ENCODE measurements at places on chromosomes 16 and 17.

DNA sequence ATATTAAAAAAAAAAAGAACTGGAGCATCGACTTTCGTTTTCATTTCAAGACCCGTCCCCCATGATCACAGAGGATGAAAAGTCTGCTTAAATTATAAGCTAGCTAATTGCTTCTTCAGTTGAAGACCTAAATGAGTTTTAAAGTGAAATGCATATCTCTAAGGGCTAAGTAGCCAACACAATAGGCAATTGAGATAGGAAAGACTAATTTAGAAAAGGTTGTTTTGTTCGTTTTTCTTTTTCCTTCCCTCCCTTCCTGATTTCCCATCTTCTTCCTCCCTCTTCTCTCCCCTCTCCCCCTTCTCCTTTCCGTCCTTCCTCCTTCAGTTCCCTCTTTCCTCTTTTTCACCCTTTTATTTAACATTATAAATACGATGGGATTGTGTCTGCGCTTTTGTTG lies 377.2 kb downstream of the WWOX start:
- DNase-seq: no peak

DNA sequence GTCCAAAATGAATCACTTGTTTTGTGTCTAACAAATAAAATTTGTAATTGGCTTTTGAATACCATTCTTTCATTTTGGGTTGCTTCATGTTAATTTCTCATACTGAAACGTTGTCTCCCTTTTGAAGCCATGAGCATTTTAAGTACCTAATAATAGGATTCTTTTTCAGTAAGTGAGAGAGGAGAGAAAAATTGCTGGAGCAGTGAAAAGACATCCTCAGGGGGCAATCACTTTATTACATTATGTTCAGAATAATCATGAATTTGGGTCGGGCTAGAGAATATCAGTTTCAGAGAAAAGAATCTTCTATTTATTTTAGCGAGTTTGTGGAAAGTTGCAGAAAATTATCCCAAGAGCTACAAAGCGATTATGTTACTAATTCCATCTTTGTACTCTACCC lies 96.8 kb downstream of the CNTNAP4 start:
- DNase-seq: no peak

DNA sequence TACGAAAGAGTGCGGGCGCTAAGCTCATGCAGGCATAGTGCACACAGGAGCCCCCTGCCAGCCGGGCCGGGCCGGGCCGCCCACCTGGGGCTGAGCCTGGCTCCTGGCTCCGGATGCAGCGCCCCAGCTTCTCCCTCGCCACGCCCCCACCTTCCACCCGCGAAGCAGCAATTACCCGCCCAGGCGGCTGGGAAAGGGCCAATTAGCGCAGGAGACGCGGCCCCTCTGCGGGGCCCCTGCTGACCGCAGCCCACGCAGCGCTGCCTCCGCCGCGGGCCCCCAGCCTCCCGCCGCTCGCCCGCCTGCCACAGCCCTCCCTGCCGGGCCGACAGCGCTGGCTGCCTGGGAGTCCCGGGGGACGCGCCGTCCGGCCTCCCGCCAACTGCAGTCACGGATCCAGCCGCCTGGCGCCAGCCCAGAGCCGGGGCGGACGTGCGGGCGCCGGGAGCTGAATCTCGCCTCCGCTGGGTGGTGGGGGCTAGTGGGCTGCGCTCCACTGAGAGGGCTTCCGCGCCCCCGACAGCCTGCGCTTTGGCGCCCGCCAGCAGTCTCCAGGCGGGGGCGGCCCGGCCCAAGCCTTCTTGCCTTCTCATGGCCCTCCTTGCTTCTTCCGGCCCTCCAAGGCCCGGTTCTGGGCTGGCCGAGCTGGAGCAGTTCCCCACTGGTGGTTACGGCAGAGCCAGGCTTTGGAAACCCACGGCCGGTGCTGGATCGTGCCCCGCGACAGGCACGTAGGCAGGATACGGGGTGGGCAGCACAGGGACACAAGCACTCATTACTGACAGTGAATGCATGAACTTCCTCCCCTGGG lies 14.9 kb upstream of the CBFB start:
- DNase-seq: no peak

DNA sequence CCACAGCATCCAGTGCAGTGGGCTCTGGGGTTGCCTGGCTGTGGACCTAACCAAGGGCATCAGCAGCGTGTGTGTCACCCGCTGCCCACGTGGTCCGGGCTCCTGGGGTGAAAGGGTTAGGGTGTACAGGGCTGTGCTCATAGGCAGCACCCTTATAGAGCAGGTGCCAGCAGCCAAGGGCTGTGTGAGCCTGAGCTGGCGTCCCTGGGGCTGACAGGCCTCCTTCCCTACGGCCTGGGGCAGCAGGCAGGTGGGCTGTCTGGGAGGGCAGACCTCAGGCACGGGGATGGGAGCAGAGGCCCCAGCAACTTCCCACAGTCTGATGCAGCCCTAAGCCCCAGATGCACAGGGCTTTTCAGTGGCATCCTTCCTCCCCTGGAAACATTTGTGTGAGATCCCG lies 13.9 kb downstream of the CD300A start:
- DNase-seq: no peak

GRCh38 chr16:17333229-17333628 lies 137.5 kb downstream of the XYLT1 start:
- no peak for DNase-seq

Data from NCI-H1436 treated with DMSO at 0.1 percent for 48 hours (cell line).